ENCODE measurements at places on chromosomes 12 and 14. TPM values are rescaled to one million over a fixed set of nuclear protein-coding genes. Genes with fewer than 3 reads are reported as not detected.
A peak's percentile ranks its signal among the peaks of the same experiment; 100 is the strongest.

- DNase-seq, result no peak
Measured at GRCh38 chr14:31864937-31865855, 211.9 kb upstream of the ARHGAP5 start.

The BCL7A gene
- total RNA-seq, result 11.7 TPM

DNA sequence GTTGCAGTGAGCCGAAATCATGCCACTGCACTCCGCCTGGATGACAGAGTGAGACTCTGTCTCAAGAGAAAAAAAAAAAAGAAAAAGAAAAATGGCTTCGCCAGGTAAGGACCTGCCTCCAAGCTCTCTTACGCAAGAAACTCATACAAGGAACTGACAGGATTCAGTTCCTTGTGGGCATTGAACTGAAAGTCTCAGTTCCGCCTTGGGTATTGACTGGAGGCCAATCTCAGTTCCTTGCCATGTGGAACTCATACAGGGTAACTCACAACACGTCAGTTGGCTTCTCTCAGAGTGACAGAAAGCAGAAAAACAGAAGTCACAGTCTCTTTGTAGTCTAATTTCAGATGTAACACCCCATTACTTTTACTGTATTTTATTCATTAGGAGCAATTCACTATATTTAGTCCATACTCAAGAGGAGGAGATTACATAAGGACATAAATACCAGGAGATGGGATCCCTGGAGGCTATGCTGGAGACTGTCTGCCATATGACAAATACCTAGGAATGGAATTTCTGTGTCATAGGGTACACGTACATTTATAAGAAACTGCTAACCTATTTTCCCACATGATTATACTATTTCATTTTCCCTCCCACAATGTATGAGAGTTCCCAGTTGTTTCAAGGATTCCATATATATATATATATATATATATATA lies 11.4 kb upstream of the NOPCHAP1 start:
- DNase-seq, result no peak

- DNase-seq, result no peak
Measured at GRCh38 chr14:67411820-67412421, at the start of gene PLEK2. Gene PLEK2 (minus strand): TSS chr14:67412165. CDS start chr14:67412059, 106 bp downstream.

DNA sequence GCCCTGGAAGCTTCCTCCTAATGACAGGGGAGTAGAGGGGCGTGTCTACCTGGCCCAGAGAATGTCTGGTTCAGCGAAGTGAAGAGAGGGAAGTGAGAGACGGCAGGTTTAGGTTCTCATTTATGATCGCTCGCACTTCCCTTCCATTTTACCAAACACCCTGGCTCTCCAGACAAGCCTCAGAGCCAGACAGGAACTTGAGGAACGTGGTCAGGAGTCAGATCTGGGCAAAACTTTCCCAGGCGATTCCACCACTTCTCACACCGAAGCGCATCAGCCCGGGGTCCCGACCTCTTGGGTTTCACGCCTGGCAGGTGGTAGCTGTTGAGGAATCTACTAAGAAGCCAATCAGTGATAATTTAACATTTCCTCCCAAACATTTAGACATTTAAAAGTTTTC lies 21.3 kb downstream of the ACTN1 start:
- DNase-seq, result no peak

GRCh38 chr14:93956514-93957332 lies 19.6 kb downstream of the ASB2 start:
- DNase-seq, result no peak

- no peak for DNase-seq
Measured at GRCh38 chr14:104843006-104843405, 22.1 kb upstream of the CEP170B start.

GRCh38 chr12:28710882-28711281 lies 438.2 kb upstream of the FAR2 start:
- DNase-seq, result no peak

The SOX5 gene
- 10.4 TPM for total RNA-seq

The SYT1 gene
- total RNA-seq, result not detected

The CLEC1B gene
- not detected for total RNA-seq

- no peak for DNase-seq
Measured at GRCh38 chr12:17388679-17389078, 701.3 kb downstream of the RERGL start.

DNA sequence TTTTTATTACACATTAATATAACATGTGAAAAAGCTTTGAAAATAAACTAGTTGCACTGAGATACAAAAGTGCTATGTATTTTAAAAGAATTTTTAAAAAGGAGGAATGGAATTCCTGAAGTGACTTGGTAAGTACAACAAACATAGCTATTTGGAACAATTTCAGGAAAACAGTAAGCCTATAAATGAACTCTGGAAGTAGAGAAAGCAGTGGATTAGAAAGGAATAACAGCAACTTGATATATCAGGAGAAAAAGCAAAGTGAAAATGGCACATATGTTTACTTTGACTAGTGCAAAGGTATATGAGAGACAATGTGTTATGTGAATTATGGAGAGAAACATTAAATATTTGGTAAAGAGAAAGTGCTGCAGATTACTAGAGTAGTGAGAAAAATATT lies 811.7 kb downstream of the C12orf50 start:
- no peak for DNase-seq

DNA sequence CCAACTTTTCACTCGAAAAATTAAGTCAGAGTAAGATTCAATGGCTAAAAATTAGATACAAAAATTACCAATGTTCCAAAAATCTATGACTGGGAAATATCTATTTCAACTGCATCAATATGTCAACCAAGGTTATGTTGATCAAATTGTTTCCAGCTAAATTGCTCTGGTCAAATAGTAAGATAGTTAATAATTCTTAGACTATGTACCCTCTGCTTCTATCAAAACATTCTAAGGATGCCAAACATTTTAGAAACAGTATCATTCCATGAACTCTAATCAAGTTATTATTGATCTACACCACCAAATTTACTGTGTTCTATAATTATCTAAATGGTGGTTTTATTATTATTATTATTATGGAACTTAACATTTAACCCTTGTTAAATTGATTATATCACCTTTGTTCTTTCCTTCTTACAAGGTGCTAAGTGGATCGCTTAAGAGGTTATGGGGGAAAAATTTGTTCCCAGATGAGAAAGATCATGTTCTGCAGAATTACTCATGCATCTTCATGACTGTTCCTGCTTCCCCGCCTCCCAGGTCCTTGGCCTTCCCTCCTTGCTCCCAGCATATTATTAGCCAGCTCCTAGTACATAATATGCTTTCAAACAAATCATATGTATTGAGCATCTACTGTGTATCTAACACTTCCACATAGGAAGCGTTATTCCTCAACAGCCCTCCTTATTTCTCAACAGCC lies 240.5 kb upstream of the KRR1 start:
- DNase-seq, result no peak

- DNase-seq, result no peak
Measured at GRCh38 chr12:11569716-11570115, 79.8 kb upstream of the ETV6 start.

The GPRC5A gene
- total RNA-seq, result 17.6 TPM

DNA sequence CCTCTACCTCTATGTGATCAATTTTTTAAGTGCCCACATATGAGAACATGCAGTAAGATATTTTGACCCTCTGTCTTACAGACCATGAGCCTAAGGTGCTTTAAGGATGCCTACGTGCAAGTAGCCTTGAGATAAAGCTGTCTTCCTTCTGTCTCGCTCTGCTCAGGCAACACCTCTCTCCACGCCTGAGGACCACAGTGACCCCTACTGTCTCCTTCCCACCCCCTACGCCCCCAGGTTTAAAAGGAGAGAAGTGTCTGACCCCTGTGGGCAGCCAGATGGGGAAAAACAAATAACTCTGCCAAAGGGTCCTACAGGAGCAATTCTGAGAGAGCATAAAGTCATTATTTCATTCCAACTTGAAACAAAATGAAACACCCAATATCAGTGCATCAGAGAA lies 286.4 kb upstream of the TMEM132C start:
- no peak for DNase-seq

DNA sequence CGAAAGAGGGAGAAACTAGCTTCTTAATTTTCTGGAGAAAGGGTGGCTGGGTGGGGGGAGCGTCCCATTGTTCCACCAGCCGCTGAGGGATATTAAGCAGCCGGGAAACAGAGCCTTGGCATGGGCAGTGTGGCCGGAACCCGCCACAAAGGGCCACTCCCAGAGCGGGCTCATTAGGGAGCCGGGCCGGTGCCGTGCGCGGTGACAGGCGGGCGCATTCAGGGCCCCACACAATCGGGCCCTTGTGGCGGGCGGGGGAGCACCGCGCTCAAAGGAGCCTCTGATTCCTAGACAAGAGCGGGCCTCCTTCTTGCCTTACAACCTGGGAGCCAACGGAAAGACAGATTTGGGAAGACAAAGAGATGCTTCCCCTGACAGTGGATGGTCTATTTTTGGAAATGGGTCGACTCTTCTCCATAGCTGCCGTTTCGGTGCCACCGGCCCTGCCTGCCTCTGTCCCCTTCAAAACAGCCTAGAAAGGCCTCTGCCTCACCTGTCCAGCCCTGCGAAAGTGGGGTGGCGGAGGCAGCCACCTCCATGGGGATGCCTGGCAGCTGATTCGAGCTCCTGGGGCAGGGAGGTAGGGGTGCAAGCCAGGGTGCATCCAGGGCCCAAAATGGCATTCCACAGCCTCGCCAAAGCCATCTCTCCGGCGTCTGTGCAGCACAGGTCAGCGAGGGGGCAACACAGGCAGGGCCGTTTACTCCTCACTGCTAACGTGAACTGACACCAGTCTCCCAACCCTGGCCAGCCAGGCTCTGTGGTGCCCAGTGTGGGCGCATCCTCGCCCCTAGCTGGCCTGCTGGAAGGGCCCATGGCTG lies 10.9 kb downstream of the CCDC85C start:
- no peak for DNase-seq

DNA sequence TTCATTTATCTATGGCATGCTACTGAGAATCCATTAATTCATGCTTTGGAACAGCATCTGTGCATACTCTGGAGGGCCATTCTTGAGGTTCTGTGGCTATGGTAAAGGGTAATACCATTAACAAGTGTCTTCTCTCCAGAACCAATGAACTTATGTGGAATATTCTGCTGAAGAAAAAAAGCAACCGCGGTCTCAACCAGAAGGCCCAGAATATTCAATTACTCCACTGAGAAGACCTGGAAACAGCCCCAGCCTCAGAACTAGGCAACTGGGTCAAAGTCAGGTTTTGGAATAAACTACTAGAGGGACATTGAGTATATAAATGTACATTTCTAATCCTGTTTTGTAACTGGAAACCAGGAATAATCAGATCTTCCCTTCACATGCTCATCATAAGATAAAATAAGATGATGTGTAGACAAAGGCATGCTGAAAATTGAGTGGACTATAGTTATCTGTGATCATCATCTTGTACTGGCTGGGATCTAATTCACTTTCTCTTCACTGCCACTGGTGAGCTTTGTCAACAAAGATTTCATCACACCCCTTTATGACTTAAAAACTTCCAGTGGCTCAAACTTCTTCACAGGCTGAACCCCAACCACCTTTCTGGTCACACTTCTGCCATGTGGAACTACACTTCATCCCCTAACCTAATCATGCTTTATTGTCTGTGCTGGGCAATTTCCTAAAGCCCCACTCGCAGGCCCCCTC lies 6.0 kb downstream of the SPTB start:
- no peak for DNase-seq

The PYM1 gene
- total RNA-seq, result 29.2 TPM

The KRT77 gene
- total RNA-seq, result not detected

- DNase-seq, result no peak
Measured at GRCh38 chr14:93916498-93916897, 10.6 kb upstream of the FAM181A start.

DNA sequence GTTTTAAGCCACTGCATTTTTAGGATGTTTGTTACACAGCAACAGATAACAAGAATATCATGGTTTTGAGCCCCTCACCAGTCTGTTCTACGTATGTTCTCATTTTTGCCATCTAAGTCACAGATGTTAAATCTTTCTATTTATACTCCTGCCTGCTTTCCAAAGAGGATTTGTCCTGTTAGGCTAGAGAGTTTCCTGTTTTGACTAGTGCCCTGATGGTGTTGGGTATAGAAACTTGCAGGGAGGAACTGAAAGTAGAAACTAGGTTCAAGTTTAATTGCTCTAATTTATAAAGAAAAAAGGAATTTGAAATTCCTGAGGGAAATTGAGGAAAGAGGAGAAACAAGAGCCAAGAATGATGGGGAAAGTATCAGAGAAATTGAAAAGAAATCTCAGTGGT lies 74.4 kb upstream of the COCH start:
- no peak for DNase-seq

The NUDT14 gene
- 35.2 TPM for total RNA-seq

GRCh38 chr12:19572920-19573558 lies 133.7 kb downstream of the AEBP2 start:
- peak; percentile 78 for DNase-seq

- no peak for DNase-seq
Measured at GRCh38 chr12:105384916-105385535, 54.5 kb downstream of the C12orf75 start.

GRCh38 chr12:57454566-57455373 lies at the start of gene INHBE:
Gene INHBE (plus strand): TSS chr12:57455307. CDS start chr12:57455537, 230 bp downstream.
- no peak for DNase-seq

The ERP27 gene
- 0.74 TPM for total RNA-seq

The MYO1H gene
- total RNA-seq, result not detected

- no peak for DNase-seq
Measured at GRCh38 chr14:61148742-61149350, 132.3 kb downstream of the TMEM30B start.

DNA sequence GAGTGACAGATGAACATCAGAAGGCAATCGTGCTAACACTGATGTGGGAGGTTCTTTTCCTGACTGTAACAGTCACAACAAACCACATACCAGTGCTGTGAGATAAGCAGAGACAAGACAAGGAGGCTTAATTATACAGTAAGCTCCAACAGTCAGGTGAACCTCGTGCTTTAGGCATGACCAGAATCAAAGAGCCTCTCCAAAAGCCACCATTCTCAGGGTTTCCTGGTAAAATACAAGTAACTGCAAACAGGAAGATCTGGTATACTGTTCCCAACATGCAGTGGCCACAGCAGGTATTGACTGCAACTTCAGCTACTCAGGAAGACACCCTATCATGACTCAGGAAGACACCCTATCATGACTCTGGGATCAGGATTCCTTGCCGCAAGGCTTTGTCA lies 47.3 kb upstream of the GTF2A1 start:
- peak; percentile 86 for DNase-seq

DNA sequence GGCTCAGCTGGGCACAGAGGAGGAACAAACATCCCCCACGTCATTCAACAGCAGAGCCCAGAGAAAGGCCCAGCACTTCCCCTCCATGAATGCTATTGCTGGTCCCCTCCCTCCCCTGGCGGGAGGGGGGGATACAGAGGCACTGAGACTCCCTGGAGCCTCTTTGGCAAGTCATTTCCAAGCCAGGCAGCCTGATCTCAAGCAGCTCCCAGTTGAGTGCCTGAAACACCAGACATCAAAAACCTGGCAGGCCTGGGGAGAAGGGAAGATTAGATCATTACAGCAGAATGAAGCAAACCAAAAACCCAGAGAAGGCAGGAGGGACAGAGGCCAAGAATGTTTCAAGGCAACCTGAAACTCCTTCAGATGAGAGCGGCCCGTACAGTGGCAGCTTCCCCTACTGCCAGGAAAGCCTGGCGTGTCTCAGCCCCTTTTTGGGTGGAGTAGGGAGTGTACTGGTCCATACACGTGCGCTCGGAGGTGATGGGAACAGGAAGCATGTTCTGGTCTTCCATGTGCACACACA lies 92.1 kb downstream of the LRRC74A start:
- DNase-seq, result no peak

All from SK-MEL-5 (cell line).